H4 (cell line): ENCODE measurements at places on chromosomes 5 and 9. TPM values are rescaled to one million over a fixed set of nuclear protein-coding genes. Genes with fewer than 3 reads are reported as not detected.

Gene KCNMB1
- total RNA-seq: not detected in 2 replicates

Gene CSF2
- 0.37 TPM in 1 of 2 replicates, not detected in the other for total RNA-seq

Gene NEUROG1
- total RNA-seq: not detected in 2 replicates

Gene GABRA6
- 0.14 TPM in 1 of 2 replicates, not detected in the other for total RNA-seq

Gene SLC1A1
- total RNA-seq: 2.5 and 3.0 TPM in 2 replicates

Gene SHC3
- total RNA-seq: 0.02 and 1.0 TPM in 2 replicates

Gene SPATA31A6
- total RNA-seq: not detected in 2 replicates
